Stimulated activated naive CD8-positive, alpha-beta T cell treated with anti-CD3 and anti-CD28 coated beads, Interleukin-15, amount 100 ng/mL, for 72 hours (primary cell): ENCODE measurements at places on chromosomes 6 and 20.

- no peak for DNase-seq
These were observed 81.0 kb downstream of the ATG5 start for GRCh38 chr6:106244521-106244920.

DNA sequence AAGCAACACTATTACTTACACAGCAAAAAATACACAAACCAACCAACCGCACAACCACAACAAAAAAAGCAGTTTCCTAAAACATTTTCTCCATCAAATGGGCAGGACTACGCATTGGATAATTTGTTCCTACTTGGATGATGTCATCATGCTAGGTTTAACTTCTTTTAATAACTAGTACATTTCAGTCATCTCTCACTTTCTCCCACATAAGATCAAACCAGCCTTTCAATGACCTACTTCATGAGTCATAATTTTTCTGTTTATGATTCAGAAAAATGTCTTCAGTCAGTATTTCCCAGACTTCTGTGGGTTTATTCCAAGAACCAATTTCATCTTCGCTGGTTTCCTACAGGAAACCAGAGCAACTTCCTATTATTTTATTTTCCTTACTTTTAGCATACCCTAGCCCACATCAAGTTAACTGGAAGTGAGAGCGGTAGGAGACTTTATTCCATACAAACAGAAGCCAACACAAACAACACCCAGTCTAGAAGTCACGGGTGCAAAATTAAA is 134.2 kb downstream of the GMDS start:
- DNase-seq = peak; percentile 27

- peak; percentile 49 for DNase-seq
These were observed 299.1 kb upstream of the PRDM1 start for GRCh38 chr6:105786890-105787655.

DNA sequence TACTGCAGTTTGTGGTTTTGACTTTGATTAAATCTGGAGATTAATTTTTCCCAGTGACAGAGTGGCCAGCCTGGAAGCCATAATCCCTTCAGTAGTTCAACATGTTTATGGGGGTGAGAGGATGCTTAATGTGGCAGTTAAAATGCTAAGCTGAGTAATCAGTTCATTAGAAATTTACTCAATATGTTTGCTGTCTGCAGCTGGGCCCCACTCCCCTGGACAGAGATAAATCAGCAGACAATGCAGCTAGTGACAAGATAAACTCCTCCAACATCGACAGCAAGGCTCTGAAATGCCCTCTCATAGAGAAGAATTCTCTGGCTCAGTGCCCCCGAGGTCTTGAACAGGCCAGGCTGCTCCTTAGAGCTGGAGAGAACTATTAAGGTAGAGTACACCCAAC is 101.9 kb downstream of the LRFN2 start:
- DNase-seq = no peak

DNA sequence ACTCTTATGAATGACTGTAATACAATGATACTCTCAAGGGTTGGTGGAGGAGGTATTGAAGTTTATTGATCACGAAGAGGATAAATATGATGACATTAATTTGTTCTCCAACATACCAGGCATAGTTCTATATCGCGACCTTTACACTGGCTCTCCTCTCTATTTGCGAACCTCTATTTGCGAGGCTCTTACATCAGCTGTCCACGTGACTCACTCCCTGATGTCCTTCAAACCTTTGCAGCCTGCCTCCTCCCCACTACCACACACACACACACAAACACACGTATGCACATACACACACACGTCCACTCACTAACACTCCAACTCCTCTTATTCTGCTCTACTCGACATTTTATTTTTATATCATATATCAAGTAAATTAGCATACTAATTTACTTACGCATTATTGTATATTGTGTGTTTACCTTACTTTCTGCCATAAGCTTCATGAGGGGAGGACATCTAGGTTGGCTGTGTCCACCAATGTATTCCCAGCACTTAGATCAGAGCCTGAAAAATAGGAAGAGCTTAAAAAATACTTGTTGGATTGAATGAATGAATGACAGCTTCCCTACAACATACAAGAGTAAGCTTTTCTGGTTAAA is 53.3 kb upstream of the TNFRSF21 start:
- DNase-seq = no peak

GRCh38 chr6:34955442-34955841 is 66.4 kb downstream of the ANKS1A start:
- DNase-seq = no peak

- DNase-seq = no peak
These were observed 119.3 kb downstream of the JPH2 start for GRCh38 chr20:44067650-44068081.

- no peak for DNase-seq
These were observed 19.4 kb downstream of the RSPO4 start for GRCh38 chr20:982754-983153.
